ENCODE measurements at places on chromosomes 5 and 9.

- DNase-seq, result no peak
These were observed 22.4 kb upstream of the TNFAIP8 start for GRCh38 chr5:119333421-119333851.

DNA sequence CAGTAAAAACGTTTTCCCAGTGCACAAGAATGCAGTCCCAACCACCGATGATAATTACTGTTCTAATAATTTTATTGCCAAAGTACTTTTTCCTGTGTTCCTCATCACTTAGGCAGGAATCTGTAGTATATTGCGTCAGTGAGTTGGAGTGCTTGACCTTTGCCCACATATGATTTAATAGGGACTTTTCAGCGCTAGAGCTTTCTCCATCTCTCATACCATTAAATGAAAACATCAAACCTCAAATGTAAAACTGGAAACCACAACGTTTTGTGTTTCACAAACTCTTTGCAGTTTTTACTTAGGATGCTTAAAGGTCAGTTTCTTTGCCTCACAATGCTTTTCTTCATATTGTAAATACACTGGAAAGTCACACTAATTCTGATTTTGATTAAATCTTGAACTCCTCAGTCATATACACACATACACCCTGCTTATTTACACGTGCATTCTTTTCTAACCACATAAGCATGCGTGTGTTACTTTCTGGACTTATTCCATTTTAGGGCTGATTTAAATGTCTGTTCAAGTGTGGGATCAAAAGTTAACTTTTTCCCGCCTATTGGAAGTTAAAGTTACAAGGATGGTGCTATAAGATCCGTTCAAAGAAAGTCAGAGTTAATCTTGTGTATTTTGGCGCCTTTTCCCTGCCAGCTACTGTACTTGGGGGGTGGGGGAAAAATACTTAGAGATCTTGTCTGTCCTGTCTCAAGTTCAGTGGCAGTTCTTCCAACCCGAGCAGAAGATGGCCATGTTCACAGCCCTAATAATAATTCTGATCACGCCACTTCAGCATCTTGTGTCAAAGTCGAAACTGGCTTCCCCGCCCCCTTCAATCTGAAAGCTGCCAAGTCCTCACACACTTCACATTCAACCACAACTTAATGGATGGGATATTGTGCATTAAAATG, 6.6 kb upstream of the NFIB start:
- peak; percentile 96 for DNase-seq

- no peak for DNase-seq
These were observed 195.0 kb downstream of the PBX3 start for GRCh38 chr9:125942125-125942524.

GRCh38 chr9:113649054-113649453, 185.5 kb downstream of the RGS3 start:
- no peak for DNase-seq

DNA sequence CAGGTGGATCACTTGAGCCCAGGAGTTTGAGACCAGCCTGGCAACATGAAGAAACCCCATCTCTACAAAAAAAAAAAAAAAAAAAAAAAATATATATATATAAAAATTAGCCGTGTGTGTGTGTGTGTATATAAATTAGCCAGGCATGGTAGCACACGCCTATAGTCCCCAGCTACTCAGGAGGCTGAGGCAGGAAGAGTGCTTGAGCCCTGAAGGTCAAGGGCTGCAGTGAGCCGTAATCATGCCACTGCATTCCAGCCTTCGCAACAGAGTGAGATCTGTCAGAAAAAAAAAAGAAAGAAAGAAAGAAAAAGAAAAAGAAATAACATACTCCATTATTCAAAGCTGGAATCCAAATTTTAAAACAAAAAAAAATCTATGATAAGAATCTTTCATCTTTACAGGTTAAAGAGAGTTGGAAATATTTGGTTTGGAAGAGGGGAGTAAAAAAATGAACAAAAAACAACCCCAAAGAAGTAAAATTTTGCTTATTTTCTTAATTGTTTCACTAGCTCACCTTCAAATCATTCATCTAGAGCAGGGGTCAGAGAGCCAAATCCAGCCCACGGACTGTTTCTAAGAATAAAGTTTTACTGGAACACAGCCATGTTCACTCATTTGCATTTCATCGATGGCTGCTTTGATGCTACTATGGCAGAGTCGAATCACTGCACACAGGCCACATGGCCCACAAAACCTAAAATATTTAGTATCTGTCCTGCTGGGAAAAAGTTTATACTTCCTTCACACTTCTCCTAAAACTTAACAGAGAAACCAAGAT, 109.9 kb downstream of the DROSHA start:
- DNase-seq, result no peak

DNA sequence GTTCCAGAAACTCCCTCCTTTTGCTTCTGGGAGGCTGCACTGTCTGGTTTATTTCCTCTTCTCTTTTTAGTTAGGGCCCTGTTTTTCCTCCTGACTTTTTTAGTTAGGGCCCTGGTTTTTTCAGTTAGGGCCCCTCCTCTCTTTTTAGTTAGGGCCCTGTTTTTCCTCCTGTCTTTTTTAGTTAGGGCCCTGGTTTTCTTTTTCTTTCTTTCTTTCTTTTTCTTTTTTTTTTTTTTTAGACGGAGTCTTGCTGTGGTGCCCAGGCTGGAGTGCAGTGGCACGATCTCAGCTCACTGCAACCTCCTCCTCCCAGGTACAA, 15.1 kb downstream of the GSN start:
- DNase-seq, result no peak

- no peak for DNase-seq
These were observed 25.2 kb downstream of the GLDC start for GRCh38 chr9:6620353-6620752.

- no peak for DNase-seq
These were observed 100.0 kb upstream of the CCDC152 start for GRCh38 chr5:42656651-42657015.

GRCh38 chr9:88387036-88387551, 1.1 kb upstream of the SPIN1 start:
- DNase-seq, result no peak
